Ascending aorta (tissue), 2 donors: ENCODE measurements at places on chromosomes 2 and 18. TPM values are rescaled to one million over a fixed set of nuclear protein-coding genes. Genes with fewer than 3 reads are reported as not detected.

The PLEK gene
- total RNA-seq = 1.5 TPM

GRCh38 chr18:5972298-5972697, 77.0 kb upstream of the TMEM200C start:
- no peaks in the 10 kb centered on the region for H3K4me1 ChIP-seq
- H3K27ac ChIP-seq = no peak overlapping the region
- H3K27me3 ChIP-seq = no peaks in the 10 kb centered on the region
- no peaks in the 10 kb centered on the region for H3K36me3 ChIP-seq

The HJURP gene
- not detected for total RNA-seq

GRCh38 chr2:50752237-50752636, 279.7 kb downstream of the NRXN1 start:
- H3K27me3 ChIP-seq = no peaks in the 10 kb centered on the region
- H3K36me3 ChIP-seq = no peaks in the 10 kb centered on the region
- no peak overlapping the region for H3K27ac ChIP-seq
- H3K4me3 ChIP-seq = no peak overlapping the region
- no peaks in the 10 kb centered on the region for H3K4me1 ChIP-seq
- DNase-seq = no peak

DNA sequence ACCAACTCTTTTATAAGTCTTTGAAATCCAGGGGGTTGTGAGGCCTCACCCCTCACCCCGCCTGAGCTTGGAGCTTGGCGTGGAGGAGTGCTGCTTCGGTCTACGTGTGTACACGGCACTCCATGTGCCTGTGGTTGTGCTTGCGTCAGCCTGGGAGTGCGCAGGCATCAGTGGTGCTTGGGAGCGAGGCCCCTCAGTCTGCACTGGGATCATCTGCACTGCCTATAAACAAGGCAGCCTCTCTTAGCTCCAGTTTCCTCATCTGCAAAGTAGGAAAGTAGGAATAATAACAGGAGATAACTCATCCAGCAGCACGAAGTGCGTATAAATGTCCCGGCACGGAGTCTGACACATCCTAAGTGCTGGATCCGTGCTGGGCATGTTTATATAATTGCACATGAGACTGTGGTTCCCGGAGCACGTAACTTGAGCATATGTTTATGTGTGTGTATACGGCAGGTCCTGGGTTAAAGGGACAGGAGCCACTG, 1.2 kb downstream of the GYPC start:
- H3K27ac ChIP-seq = peak overlapping the region; percentile 98
- H3K4me1 ChIP-seq = peaks cover 51% of the 10 kb centered on the region
- peak; percentile 59 for DNase-seq
- H3K36me3 ChIP-seq = no peaks in the 10 kb centered on the region
- H3K4me3 ChIP-seq = peak overlapping the region; percentile 90

GRCh38 chr2:148590612-148591011, 53.9 kb upstream of the EPC2 start:
- H3K27me3 ChIP-seq = no peaks in the 10 kb centered on the region
- DNase-seq = no peak
- H3K27ac ChIP-seq = no peak overlapping the region

- H3K4me1 ChIP-seq = no peaks in the 10 kb centered on the region
- no peak for DNase-seq
- no peak overlapping the region for H3K4me3 ChIP-seq
- no peaks in the 10 kb centered on the region for H3K27me3 ChIP-seq
Measured at GRCh38 chr18:8052237-8052701, 485.2 kb downstream of the PTPRM start.

DNA sequence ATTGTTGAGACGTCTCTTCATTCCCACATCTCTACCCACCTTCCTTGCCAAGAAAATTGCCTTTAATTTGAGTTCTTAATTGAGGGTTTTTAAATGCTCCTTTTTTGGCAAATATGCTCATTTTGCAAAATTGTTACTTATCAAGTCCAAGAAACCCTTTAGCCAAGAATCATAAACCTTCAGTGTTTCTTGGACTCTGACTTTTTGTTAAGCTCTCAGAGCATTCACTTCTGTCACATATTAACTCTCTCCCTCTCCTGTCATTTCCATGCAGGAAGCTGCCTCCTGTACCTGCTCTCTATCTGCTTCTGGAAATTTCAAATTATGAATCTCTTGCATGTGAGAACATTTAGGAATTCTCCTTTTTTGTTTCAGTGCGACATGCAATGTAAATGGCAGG, 100.0 kb upstream of the PIEZO2 start:
- H3K27ac ChIP-seq = no peak overlapping the region
- H3K4me1 ChIP-seq = peaks cover 2% of the 10 kb centered on the region
- no peaks in the 10 kb centered on the region for H3K27me3 ChIP-seq
- no peak overlapping the region for H3K4me3 ChIP-seq
- no peaks in the 10 kb centered on the region for H3K36me3 ChIP-seq
- DNase-seq = no peak

The ATP6V1C2 gene
- total RNA-seq = 6.0 TPM

DNA sequence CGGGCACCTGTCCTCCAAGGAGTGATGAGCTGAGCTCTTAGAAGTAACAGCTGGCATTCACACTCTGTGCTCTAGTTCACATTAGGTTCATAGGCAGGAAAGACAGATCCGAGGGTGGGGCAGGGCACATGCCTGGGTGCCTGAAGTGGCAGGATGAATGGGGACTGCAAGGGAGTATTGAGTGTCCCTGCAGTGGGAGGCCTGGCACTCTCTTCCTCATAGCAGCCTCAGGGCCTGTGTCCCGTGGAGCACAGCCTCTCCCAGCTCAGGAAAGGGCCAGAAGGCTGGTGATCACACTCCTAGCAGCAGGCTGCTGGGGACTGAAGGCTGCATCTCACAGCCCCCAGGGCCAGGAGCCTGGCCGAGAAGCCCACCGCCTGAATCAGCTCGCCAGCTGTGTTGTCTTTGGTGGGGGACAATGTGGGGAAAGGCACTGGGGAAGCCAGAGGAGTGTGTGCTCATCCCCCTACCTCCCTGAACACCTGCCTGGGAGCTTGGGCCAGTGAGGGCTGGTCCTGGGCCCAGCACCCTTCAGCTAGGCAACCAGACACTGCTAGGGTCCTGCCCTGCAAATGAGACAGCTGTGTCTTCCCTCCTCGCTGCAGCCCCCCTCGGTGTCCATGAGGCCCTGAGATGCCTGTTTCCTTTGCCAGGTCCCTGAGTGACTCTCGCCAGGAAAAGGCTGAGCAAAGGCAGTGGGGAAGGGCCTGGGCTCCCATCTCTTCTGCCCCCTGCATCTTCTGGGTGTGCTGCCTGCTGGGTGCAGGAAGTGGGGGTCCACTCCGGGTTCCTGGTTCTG, 48.2 kb upstream of the HS6ST1 start:
- no peak for DNase-seq
- no peaks in the 10 kb centered on the region for H3K36me3 ChIP-seq
- no peaks in the 10 kb centered on the region for H3K27me3 ChIP-seq
- H3K4me3 ChIP-seq = no peak overlapping the region
- no peak overlapping the region for H3K27ac ChIP-seq
- no peaks in the 10 kb centered on the region for H3K4me1 ChIP-seq

DNA sequence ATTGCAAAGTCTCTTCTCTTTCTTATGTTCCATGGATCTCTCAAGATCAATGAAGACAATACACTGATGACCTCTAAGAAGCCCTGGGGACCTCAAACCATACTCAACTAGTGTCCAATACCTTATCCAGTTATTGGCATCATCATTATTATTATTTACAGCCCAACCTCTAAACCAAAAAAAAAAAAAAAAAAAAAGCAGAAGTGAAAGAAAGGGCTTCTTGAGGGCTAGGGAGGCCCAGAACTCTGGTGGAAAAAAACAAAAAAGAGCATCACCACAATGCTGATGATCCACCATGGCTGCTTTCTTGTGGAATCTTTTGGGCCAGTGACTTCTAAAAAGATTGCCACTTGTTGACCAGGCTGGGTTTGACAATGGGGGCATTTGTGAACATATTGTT, 324.9 kb downstream of the LPIN1 start:
- H3K4me1 ChIP-seq = no peaks in the 10 kb centered on the region
- H3K27me3 ChIP-seq = no peaks in the 10 kb centered on the region
- no peak for DNase-seq
- H3K4me3 ChIP-seq = no peak overlapping the region

GRCh38 chr2:121018136-121019061, 266.6 kb downstream of the TFCP2L1 start:
- no peaks in the 10 kb centered on the region for H3K27me3 ChIP-seq
- DNase-seq = no peak
- H3K4me3 ChIP-seq = peak overlapping the region; percentile 39
- H3K27ac ChIP-seq = peak overlapping the region; percentile 3

GRCh38 chr18:43931439-43931838, 654.1 kb upstream of the SYT4 start:
- no peak overlapping the region for H3K4me3 ChIP-seq
- no peaks in the 10 kb centered on the region for H3K4me1 ChIP-seq
- H3K27me3 ChIP-seq = no peaks in the 10 kb centered on the region

The CRACDL gene
- 51.9 TPM for total RNA-seq

DNA sequence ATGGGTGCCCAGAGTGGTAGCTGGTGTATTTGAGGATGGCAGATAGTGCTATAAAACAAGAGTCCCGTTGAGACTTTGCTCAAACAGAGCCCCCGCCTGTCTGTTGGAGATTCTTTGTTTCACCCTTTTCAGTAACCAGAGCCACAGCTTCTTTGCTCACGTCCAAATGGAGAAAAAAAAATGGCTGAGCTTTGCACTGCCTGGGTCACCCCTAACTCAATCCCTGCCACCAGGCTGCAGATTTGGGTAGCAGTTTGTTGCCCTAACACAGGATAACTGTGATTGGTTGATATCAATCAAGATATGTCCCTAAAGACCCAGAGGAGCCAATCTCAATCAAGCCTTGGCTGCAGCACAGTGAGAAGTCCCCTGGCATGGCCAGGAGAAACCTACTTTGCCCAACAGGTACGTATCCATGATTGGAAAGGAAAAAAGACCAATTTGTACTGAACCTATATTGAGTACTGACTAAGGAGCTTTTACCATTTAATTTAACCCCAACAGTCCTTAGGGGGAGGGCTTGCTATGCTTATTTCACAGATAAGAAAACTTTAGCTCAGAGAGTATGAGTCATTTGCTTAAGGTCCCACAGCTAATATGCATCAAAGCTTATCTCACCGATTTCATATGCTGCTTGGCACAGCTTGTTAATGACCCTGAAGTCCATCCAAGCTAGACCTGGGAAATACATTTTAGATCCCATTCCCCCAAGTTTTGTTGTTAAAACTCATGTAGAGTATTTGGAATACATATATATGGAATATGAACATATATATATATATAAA, 72.0 kb upstream of the SH3BP4 start:
- H3K4me1 ChIP-seq = peaks cover 9% of the 10 kb centered on the region
- no peaks in the 10 kb centered on the region for H3K27me3 ChIP-seq
- H3K4me3 ChIP-seq = no peak overlapping the region
- no peak overlapping the region for H3K27ac ChIP-seq
- no peak for DNase-seq

GRCh38 chr2:10783421-10783820, 29.2 kb downstream of the PDIA6 start:
- no peak for DNase-seq
- H3K27me3 ChIP-seq = no peaks in the 10 kb centered on the region
- H3K27ac ChIP-seq = no peak overlapping the region
- H3K4me1 ChIP-seq = no peaks in the 10 kb centered on the region

The OSBPL6 gene
- 1.4 TPM for total RNA-seq

The RSAD2 gene
- 0.32 TPM for total RNA-seq

DNA sequence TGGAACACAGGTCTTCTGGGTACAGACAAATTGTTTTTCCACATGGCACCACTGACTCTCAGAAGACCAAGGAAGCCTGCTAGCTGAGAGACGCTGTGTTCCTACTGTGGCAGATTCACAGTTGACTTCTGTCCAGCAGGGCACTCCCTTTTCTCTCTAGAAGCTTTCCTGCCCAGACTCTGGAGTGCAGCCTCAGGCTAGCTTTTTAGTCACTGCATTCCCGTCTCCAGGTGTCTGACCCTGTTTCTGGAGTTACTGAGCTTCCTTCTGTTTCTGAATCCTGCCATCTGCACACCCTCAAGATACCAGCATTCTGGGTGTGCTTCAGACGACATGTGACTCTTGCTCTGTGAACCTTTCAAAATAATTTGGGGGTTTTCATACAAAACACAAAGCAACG, 125.1 kb downstream of the TMEM200C start:
- no peak overlapping the region for H3K4me3 ChIP-seq
- no peak overlapping the region for H3K27ac ChIP-seq
- H3K27me3 ChIP-seq = no peaks in the 10 kb centered on the region
- no peak for DNase-seq

DNA sequence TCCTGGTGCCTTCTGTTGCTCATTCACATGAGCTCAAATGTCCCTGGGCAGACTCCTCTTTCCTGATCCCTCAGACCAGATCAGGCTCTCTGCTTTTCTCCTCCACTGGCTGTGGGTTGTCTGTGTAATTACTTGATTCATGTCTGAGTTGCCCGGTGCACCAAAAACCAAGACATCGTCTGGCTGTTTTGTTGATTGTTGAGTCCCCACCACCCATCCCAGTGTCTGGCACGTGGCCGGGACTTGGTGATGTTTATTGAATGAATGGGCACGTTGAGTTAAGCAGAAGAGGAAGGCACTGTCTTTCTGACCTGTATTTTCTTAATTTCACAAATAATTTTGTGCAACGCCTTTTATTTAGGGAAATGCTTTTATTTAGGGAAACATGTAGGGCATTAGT, 499.1 kb upstream of the HS6ST1 start:
- no peak for DNase-seq
- no peaks in the 10 kb centered on the region for H3K27me3 ChIP-seq
- no peak overlapping the region for H3K27ac ChIP-seq
- H3K36me3 ChIP-seq = no peaks in the 10 kb centered on the region
- no peaks in the 10 kb centered on the region for H3K4me1 ChIP-seq

The LOXL3 gene
- 19.8 TPM for total RNA-seq

DNA sequence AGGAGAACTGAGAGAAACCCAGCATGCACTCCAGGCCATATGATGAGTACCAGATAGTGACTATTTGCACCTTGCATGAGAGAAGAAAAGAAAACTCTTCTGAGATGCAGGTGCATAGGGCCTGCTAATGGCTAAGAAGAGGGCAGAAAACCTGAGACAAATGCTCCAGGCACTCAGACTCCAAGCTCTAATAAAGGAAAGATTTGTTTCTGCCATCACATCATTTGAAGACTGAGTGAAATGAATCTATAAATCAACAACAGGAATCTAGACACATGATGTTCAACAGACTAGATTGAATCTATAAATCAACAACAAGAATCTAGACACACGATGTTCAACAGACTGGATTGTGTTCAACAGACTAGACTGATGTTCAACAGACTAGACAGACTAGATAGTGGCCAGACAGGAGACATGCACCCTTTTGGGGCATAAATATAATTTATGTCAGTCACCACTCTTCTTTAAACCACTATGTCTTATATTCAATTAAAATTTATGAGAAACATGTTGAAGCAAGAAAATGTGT, 482.7 kb upstream of the UBE2E3 start:
- no peaks in the 10 kb centered on the region for H3K36me3 ChIP-seq
- no peak for DNase-seq
- no peak overlapping the region for H3K27ac ChIP-seq
- no peaks in the 10 kb centered on the region for H3K4me1 ChIP-seq
- H3K27me3 ChIP-seq = no peaks in the 10 kb centered on the region
- H3K4me3 ChIP-seq = no peak overlapping the region

The LGALSL gene
- 35.4 TPM for total RNA-seq
